ENCODE measurements at places on chromosomes 16 and 17. TPM values are rescaled to one million over a fixed set of nuclear protein-coding genes. Genes with fewer than 3 reads are reported as not detected.
A peak's percentile ranks its signal among the peaks of the same experiment; 100 is the strongest.

GRCh38 chr16:85588562-85589503, 24.3 kb upstream of the GSE1 start:
- DNase-seq: no peak
- H3K27ac ChIP-seq: no peak overlapping the region
- H3K36me3 ChIP-seq: peaks cover 2% of the 10 kb centered on the region
- peaks cover 61% of the 10 kb centered on the region for H3K4me1 ChIP-seq
- no peak overlapping the region for H3K4me3 ChIP-seq

- no peak for DNase-seq
- H3K27ac ChIP-seq: no peak overlapping the region
- peaks cover 41% of the 10 kb centered on the region for H3K36me3 ChIP-seq
- H3K4me1 ChIP-seq: peaks cover 3% of the 10 kb centered on the region
- H3K4me3 ChIP-seq: no peak overlapping the region
Measured at GRCh38 chr16:84778720-84779119, 41.1 kb upstream of the CRISPLD2 start.

- DNase-seq: no peak
- no peak overlapping the region for H3K4me3 ChIP-seq
Measured at GRCh38 chr16:85251225-85251760, 139.0 kb upstream of the CIBAR2 start.

DNA sequence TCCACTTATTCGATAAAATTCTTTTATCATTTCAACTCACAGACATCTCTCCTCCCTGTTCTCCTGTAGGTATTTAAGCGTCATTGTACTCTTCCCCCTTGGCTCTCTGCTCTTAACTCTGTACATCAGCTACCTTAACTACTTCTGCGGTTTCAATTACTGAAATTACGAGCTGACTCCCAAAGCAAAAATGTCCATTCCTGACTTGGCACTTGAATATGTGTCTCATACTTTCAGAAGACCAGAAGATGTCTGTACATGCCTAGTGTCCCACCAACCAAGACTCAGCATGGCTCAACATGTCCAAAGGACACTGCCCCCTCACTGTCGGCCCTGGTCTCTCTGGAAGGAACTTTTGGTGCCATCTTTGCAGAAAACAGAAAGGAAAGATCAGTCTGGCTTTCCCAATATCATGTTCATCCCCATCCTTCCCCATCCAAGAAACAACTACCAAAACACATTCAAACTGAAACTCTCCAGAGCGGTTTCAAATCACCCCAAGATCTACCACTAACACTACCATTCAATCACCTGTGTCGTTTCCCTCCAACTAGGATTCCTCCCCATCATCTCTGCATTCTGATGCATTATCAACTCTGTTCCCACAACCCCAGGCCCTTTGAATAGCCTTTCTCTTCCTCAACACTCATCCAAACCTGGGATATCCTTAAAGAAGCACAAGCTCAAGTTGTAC, 74.9 kb downstream of the ZFHX3 start:
- no peaks in the 10 kb centered on the region for H3K27me3 ChIP-seq
- H3K4me3 ChIP-seq: no peak overlapping the region
- DNase-seq: no peak
- peaks cover 83% of the 10 kb centered on the region for H3K4me1 ChIP-seq

GRCh38 chr16:56824331-56824730, 40.7 kb upstream of the SLC12A3 start:
- DNase-seq: no peak
- no peak overlapping the region for H3K4me3 ChIP-seq
- peaks cover 30% of the 10 kb centered on the region for H3K4me1 ChIP-seq
- no peaks in the 10 kb centered on the region for H3K27me3 ChIP-seq
- peak overlapping the region; percentile 63 for H3K27ac ChIP-seq

GRCh38 chr17:38872671-38873385, 3.0 kb downstream of the LASP1 start:
- DNase-seq: no peak
- peak overlapping the region; percentile 94 for H3K4me3 ChIP-seq
- H3K27me3 ChIP-seq: no peaks in the 10 kb centered on the region
- peak overlapping the region; percentile 84 for H3K27ac ChIP-seq
- peaks cover 76% of the 10 kb centered on the region for H3K4me1 ChIP-seq

The DLX4 gene
- total RNA-seq: not detected

DNA sequence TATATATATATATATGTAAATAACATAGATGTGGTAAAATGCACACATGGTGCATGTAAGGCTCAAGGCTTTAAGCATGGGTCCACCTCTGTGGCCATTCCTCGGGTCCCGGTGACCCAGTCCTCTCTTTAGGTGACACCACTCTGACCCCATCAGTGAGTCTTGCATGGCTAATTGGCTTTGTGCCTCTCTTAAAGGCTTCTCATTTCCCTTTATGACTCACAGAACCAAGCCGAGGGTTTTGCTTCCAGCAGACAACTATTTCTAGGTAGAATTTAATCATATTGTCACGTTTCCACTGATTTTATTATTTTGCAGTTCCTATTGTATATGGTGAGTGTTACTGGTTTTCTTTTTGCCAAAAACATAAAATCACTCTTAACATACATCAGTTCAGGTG, 59.7 kb downstream of the PLCG2 start:
- no peak overlapping the region for H3K4me3 ChIP-seq
- peaks cover 10% of the 10 kb centered on the region for H3K27me3 ChIP-seq
- H3K36me3 ChIP-seq: no peaks in the 10 kb centered on the region
- DNase-seq: no peak
- no peaks in the 10 kb centered on the region for H3K4me1 ChIP-seq

The KLHL36 gene
- total RNA-seq: 49.0 TPM

The SMIM5 gene
- total RNA-seq: 0.24 TPM

- no peak for DNase-seq
- no peaks in the 10 kb centered on the region for H3K27me3 ChIP-seq
- H3K4me3 ChIP-seq: no peak overlapping the region
- H3K4me1 ChIP-seq: peaks cover 39% of the 10 kb centered on the region
Measured at GRCh38 chr16:68994324-68994723, 111.1 kb upstream of the HAS3 start.

DNA sequence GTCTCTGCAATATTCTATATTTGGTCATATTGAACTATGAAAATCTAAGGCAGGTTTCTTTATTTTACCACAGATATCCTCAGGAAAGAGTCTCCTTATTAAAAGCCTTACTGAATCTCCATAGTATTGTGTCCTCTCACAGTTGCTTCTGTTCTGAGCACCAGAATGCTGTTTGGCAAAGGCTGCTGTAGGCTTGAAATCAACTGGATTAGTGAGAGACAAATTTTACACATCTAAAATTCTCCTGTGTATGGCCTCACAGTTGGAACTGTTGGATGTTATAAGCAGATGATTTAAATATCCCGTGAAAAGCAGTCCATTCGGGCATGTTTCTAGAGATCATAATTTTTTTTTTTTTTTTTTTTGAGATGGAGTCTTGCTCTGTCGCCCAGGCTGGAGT, 9.5 kb downstream of the CLTC start:
- H3K27ac ChIP-seq: peak overlapping the region; percentile 10
- DNase-seq: no peak
- peaks cover 10% of the 10 kb centered on the region for H3K36me3 ChIP-seq
- H3K27me3 ChIP-seq: no peaks in the 10 kb centered on the region
- H3K4me3 ChIP-seq: no peak overlapping the region

The C17orf78 gene
- not detected for total RNA-seq

DNA sequence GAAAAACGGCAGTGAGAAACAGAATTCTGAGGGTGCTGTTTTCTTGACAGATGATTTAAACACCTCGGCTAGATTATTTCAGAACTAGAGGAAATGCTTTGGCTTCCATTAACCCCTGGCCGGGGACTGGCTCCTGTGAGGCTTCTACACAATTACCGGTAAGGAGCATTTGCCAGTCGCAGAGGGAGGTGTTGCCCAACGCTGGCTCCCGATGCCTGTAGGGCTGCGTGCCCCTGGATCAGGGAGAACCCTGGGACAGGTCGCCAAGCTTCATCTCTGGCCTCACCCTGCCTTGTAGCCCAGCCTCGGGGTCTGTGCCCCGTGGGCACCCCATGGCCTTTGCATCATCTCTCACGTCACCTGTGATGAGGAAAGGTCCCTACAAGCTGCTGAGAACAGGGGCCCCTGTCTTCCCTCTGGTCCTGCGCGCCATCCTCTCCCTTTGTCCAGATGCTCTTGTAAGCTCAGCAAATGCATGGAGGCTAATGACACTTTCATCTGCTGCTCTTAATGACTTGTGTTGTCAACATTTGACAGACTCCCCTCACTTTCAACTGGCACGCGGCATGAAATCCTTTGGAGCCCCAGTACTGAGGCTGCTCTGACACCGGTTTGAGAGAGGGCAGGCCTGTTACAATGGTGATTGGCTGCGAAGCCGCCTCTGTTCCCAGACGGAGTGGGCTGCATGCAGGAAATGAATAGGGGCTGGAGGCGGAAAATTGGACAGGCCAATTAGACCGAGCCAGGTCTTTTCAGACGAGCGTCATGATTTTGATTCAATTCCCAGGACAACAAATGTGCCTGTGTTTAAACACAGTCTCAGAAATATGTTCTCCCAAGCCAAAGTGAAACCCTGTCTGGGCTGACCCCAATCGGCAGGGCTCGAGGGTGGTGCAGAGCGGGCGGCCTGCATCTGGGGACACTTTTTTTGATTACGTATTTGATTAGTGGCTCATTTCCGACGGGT, 85.5 kb upstream of the DOC2B start:
- no peaks in the 10 kb centered on the region for H3K4me1 ChIP-seq
- H3K36me3 ChIP-seq: no peaks in the 10 kb centered on the region
- peaks cover 12% of the 10 kb centered on the region for H3K27me3 ChIP-seq
